Right renal cortex interstitium (tissue), 3 donors: ENCODE measurements at places on chromosomes 4 and X.

- DNase-seq = no peak
Measured at GRCh38 chr4:16169490-16169889, 56.8 kb downstream of the TAPT1 start.

GRCh38 chr4:83906561-83906960 lies 370.7 kb downstream of the GPAT3 start:
- no peak for DNase-seq

DNA sequence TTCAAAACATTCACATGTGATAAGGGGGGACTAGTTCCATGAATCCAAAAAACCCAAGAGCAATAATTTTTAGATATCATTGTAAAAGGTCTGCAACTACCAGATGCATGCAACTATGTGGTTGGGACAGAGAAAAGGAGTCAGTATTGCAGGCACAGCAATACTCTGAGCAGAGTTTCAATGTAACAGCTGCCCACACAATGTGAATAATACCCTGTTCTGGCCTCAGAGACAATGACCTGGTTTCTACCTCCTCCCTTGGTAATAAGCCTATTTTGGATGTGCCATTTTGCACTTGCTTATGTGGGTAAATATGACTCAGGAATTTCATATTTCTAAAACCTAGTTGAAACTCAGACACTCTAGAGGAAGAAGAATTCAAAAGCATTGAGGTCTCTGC lies 194.8 kb upstream of the RASGEF1B start:
- no peak for DNase-seq

- DNase-seq = no peak
Measured at GRCh38 chrX:27451324-27451723, 11.8 kb downstream of the PPP4R3C start.

- DNase-seq = no peak
Measured at GRCh38 chr4:61994036-61994435, 793.9 kb downstream of the ADGRL3 start.

GRCh38 chr4:88212253-88212561 lies 53.8 kb upstream of the ABCG2 start:
- no peak for DNase-seq

- DNase-seq = no peak
Measured at GRCh38 chr4:140903522-140904475, 147.6 kb upstream of the TBC1D9 start.

- DNase-seq = peak; percentile 23
Measured at GRCh38 chr4:101791182-101791558, 640 bp downstream of the BANK1 start.

DNA sequence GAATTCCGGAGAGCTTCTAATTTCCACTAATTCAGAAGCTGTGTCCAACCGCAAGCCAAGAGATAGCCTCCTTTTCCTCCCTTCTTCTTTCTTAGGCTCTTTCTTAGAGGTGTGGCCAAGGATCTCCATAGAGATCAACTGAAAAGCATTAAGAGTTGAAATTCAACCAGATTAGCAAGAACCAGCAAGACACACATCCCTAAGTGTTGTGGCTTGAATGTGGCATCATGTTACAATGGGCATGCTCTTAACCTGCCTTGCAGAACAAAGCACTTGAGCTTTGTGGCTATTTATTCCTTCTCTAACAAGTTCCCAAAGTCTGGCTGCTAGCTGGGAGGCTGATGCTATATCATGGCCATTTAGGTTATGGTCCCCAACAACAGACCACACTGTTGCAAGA lies 10.4 kb downstream of the ANOS1 start:
- no peak for DNase-seq

- DNase-seq = no peak
Measured at GRCh38 chrX:25004040-25004439, 11.7 kb downstream of the ARX start.

DNA sequence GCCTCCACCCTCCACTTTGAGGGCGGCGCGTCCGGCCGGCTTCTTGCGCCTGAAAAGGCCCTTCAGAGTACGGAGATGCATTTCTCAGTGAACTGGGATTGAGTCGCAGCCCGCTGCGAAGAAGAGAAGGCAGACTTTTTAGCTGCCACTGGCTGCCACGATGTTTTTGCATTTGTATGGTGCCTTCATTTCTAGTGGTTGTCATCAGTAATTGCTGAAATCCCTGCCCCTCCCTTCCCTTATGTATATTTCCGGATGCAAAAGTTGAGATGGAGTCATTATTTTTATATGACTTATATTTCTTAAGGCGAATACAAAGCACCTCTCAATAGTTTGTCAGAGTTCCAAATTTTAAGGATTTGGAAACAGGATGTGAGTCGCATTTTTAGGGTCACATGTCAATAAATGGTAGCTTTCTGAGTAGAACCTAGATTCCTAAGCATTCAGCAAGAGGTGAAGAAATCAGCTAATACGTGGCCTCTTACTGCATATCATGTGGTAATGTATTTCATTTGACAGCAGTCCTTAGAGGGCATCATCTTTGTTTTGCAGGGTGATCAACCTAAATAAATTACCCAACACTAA lies 658 bp downstream of the ATP6AP2 start:
- DNase-seq = no peak

DNA sequence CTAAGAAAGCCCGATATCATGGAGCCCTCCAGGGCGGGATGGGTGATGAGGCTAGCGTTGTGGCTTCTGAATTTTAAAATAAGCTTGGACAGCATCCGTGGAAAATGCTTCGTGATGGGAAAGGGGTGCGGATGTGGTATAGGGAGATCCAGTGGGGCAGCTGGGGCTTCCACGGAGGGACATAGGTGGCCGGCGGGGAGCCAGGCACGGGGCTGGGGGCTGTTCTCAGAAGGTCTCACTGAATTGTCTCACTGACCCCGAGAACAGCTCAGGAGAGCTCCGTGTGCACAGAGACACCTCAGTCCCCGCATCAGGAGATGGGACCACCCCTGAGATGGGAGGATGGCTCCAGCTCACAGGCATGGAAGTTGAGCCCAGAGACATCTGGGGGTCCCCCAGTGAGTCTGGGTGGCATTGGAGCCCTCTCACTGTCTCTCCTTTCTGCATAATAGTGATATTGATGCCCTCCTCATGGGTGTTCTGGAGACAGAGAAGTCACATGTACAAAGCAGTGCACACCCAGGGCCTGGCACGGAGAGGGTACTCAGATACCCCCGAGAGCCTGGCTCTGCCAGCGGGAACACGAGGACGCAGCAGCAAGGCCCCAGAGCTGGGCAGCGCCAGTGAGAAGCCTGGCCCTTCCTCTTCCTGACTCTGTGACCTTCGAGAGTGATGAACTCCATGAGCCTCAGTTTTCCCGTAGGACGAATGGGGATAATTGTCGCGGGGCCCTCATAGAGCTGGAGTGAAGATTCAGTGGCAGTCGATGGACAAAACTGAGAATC lies 70.6 kb upstream of the PSAPL1 start:
- DNase-seq = no peak

GRCh38 chr4:56654238-56654632 lies 26.9 kb downstream of the HOPX start:
- DNase-seq = no peak

GRCh38 chr4:148834804-148835631 lies 392.8 kb upstream of the NR3C2 start:
- peak; percentile 62 for DNase-seq

GRCh38 chrX:68847172-68847571 lies 18.4 kb downstream of the EFNB1 start:
- no peak for DNase-seq

GRCh38 chrX:78111140-78111931 lies 7.3 kb downstream of the PGK1 start:
- DNase-seq = no peak

- DNase-seq = no peak
Measured at GRCh38 chr4:10947898-10948297, 263.3 kb upstream of the CLNK start.

DNA sequence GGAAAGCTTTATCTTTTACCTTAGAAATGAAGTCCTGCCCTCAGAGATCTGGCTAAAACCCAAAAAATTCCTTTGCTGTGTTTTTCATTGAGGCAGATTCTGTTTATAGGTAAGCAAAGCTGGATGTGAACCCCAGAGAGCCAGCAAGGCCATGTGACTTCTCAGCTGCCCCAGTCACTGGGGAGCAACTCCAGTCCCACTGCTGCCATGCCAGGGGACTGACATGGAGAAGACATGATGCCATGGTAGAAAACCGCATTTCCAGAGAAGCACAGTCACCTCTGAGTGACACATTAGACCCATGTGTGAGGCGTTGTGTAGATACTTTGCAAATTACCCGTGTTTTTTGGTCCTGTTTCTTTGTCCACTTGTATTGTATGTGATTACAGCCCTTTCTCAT lies 45.4 kb downstream of the PTTG2 start:
- DNase-seq = no peak

DNA sequence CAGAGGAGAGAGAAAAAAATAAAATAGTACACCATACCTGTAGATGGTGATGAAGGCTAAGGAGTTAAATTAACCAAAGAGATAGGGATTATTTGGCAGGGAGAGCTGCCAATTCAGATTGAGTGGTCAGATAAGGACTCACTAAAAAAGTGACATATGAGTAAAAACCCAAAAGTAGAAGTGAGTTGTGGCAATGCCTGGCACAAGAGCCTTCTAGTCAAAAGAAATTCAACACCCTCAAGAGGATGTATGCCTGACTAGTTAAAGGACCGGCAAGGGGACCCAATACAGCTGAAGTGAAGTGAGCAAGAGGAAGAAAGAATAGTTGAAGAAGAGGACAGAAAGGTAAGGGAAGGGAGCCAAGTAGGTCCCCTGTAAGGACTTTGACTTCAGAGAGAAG lies 34.9 kb downstream of the ELF2 start:
- no peak for DNase-seq

GRCh38 chrX:10725071-10725470 lies 104.7 kb upstream of the MID1 start:
- DNase-seq = no peak

- DNase-seq = no peak
Measured at GRCh38 chrX:4627414-4627813, 914.0 kb upstream of the PRKX start.

DNA sequence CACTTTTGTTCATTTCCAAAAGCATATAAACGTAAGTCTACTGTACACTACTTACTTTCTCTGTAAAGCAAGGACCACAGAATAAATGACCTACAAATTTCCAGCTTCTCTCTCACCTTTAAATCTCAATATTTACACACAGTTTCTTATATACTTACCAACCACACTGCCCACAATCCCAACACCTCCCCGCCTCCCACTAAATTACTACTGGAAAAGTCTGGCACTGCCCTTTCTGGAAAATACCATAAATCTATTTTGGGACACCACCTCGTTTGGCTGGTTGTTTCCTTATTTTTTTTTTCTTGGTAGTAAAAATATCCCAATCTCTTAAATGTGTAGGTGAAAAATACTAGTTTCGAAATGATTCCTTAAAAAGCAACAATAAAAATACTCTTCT lies 19.6 kb downstream of the FAT1 start:
- DNase-seq = no peak

DNA sequence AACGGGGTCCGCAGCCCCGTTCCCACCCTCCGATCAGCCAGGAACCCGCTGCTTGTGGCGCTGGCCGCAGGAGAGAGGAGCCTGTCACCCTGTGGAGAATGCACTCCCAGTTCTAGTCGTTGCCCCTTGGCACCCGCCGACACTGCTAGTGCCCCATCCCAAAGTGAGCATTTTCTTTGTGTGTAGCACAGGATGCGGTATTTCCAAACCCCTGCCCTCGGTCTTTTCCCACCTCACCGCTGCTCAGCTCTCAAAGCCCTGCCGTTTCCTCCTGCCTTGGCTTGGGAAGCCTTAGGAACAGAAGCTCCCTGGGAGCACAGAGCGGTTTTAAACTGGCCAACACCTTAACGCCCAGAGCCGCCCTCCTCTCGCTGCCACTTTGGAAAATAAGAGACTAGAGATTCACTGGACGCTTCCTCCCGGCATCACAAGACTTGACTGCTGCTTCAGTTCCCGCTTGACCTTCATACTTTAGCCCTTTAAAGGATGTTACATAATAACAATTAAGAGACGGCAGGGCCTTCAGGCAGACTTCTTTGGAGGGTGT lies 772 bp downstream of the CYP4V2 start:
- peak; percentile 29 for DNase-seq

DNA sequence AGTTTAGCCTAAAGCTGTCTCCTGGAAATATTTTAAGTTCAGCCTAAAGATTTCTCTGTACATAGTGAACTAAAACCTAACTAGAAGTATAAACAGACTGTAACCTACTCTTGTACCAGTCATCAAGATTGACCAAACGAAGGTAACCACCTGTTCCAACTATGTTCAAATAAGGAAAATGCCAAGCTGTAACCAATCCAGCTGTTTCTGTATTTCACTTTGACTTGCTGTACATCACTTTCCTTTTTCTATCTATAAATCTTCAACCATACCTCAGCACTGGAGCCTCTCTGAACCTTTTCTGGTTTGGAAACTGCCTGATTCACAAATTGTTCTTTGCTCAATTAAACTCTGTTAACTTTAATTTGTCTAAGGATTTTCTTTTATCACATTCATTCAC lies 3.1 kb upstream of the CYSLTR1 start:
- DNase-seq = no peak

DNA sequence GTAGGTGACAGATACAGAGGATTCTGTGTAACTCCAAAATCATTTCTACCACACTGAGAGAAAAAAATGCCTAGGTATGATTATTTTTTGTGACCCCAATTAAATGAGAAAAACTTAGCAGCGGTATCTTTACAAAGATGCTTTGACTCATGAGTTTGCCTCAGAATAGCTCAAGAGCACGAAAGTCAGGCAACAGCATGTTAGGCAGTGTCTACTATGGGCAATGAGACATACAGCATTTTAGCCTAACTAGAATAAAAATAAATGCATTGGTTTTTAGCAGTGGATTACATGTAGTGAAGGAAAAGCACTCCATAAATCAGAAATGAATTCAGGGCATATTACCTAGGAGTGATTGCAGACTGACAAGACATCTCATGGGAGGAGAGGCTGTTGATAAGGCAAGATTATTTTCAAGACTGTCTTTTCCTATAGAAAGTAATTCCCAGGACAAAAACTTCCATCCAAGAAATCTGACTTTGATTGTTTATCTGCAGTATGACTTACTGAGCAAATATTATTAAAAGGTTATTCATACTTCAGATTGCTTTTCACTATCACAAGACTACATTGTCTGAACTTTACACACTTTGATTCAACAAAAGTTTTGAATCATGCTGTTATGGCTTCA lies 3.6 kb downstream of the ANXA10 start:
- DNase-seq = no peak

DNA sequence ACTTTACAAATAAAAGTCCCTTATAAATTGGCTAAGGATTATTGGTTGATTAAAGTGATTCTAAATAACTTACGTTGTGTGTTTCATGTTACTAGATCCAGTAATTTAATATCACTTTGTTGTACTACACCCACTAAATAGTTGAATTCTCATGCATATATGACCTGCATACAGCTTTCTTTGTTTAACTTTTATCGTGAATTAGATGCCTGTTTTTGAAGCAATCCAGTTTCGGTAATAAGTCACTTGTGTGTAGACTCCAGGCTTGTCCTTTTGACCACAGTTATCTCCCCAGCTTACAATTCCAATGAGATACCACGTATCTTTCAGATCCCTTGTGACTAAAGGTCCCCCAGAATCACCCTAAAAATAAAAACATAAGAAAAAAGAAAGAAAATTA lies 27.3 kb upstream of the TMPRSS11D start:
- no peak for DNase-seq

GRCh38 chr4:13236485-13236884 lies 247.7 kb downstream of the RAB28 start:
- no peak for DNase-seq

- no peak for DNase-seq
Measured at GRCh38 chrX:154542723-154543424, 3.8 kb downstream of the G6PD start.
